ENCODE measurements at places on chromosomes 3 and 15.

- no peak for DNase-seq
Measured at GRCh38 chr3:116966649-116967048, 257.1 kb downstream of the TUSC7 start.

- DNase-seq, result no peak
Measured at GRCh38 chr3:178010306-178010705, 525.9 kb upstream of the KCNMB2 start.

- DNase-seq, result no peak
Measured at GRCh38 chr3:24514119-24514518, 19.5 kb upstream of the THRB start.

- DNase-seq, result no peak
Measured at GRCh38 chr3:132187746-132188145, 129.5 kb upstream of the ACP3 start.

DNA sequence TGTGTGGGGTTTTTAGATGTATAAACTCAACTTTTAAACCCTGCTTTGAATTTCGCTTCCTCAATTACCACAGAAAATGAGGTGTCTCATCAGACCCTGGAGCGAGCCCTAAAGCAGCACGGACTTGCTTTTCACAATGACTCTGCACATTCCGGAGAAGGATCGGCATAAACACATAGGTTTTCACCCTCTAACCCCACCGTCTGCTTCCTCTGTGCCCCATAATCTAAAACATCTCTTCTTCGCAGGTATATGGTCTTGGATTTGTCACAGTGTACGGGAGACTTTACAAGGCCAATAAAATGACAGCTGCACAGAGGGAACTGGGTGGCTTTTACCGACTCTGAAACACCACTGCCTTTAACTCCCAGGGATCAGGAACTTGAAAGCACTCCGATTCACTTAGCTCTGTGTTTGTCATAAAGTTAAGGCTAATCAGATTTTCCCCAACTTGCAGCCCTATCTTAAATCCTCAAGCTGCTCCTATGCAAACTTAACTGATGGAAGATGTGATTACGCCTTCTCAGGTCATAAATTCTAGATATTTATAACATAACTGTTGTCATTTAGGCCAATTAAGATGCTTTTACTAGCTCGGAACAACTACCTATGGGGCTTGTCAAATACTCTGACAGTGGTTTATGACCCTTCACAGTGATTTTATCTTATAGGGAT lies 133.4 kb upstream of the WNT5A start:
- no peak for DNase-seq

DNA sequence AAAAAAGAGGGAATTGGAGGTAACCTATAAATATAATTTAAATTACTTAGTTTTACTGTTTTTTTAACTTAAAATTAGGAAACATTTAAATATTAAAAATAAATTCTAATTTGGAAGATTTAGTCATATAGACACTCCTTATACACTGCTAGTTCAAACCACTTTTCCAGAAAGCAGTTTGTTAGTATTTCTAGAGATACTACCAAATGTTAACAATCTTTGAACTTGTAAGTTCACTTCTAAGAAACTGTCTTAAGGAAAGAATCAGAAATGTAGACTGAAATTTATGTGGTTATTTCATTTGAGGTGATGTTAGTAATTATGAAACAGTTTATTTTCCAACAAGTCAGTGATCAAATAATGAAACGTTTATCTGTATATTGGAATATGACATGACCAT lies 22.7 kb downstream of the CTDSPL2 start:
- DNase-seq, result no peak

GRCh38 chr3:179308001-179308400 lies 14.8 kb upstream of the ZNF639 start:
- DNase-seq, result no peak

DNA sequence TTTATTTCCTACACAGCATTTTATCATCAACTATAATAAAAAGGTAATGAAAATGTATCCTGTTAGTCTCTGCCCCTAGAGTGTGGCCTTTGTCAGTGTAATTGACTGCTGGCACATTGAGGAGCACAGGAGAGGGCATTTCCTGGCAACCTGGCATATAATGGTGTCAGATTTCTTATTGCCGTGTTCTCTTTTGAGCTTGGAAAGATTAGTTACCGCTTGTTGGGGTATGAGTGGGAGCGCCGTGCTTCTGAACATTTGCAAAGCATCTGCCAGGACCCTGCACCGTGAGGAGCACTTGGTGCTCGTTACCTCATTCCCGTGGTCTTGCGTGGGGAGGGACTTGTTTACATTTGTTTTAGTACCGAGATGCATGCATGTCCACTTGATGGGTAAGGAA lies 124.4 kb downstream of the PTPRG start:
- no peak for DNase-seq

GRCh38 chr15:97761110-97761509 lies 199.4 kb upstream of the ARRDC4 start:
- DNase-seq, result no peak

GRCh38 chr3:35067750-35068149 lies 571.6 kb upstream of the ARPP21 start:
- DNase-seq, result no peak

DNA sequence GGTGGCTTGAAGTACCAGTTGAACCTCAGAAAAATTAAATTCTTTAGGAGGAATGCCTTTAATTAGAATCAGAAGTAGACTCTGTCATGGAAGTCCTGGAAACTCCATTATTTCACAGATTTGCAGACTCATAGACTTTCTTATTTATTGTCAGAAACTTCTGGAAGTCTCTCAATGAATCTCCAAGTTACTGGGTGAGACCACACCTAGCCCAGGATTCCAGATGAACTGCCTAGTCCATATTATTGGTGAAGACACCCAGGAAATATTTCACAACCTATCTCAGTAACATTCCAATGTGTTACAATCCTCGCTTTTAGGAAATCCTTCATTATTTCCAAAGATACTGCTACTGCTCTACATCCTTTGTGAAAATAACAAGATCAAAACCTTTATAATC lies 6.5 kb upstream of the THBS1 start:
- DNase-seq, result no peak

All from gastrocnemius medialis (tissue), 4 donors.